ENCODE measurements at places on chromosomes 2 and 18.

DNA sequence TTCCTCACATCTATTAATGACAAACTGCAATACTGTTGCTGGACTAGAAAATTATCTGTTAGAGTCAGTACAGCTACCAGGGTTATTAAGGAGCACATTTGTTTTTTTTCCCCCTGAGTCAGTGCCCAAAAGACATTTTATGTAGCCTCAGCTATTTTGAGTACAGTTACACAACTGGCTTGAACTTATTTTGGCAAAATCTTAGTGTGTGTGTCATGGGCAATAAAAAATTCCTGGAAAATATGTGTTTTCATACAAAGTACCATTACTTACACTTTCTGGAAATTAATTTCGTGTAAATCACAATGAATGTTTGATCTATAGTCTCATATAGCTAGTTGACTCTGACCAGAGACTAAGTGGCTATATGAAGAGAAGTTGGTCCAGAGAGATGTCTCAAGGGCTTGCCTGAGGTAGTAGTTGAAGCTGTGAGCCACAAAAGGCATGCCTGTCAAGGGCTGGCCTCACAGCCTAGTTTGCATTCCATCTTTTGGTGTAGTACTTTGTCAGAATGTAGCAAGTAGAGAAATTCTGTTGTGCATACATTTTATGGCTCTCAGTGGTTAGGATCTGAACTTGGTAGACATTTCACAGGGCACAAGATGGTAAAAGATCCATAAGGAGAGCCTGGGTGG, 283.4 kb downstream of the MTX2 start:
- no peak for DNase-seq

DNA sequence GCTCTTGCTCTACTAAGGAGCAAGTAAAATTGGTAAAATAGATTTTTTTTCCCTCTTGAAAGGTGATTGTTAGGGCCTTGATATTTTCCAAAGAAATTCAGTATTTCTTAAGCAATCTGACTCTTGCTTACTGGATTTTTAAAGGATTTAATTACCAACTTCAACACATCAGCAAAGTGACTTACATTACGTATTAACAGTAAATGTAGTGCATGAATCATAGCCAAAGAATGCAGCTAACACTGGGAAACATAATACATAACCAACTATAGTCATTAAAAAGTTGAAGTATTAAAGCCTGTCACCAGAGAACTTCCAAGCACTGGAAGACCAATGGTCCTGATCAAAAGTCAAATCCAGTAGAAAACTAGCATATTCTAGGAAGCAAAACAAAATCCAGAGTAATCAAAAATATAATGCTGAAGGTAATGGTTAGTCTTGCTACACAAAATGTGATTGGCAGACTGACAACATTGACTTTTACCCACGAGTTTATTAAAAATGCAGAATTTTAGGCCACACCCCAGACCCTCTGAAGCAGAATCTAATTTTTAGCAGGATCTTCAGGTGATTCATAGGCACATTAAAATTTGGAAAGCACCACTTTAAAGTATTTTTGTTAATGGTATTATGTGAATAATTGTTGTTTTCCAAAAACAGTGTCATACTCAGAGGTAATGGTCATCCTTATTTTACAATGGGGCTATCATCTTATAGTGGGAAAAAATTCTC, 31.8 kb upstream of the CAVIN2 start:
- no peak for DNase-seq

- no peak for DNase-seq
Measured at GRCh38 chr18:12325726-12326245, 17.7 kb downstream of the TUBB6 start.

GRCh38 chr18:24734058-24734457, 273.6 kb downstream of the HRH4 start:
- no peak for DNase-seq

DNA sequence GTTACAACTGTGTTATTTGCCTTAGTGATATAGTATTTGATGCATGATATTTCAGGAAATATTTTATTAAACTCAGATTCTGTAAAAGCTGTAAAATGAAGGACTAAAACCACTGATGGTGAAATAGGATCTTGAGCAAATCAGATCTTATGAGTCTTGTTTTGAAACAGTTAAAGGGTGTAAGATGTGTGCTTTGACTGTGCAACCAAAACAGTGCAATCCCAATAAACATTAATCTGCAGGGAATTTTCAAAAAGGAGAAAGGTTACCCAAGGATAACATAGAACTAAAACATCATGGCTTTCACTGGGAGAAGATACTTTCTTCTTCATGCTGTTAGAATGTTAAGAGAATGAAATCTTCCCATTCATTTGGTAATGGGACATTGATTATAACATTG, 378.7 kb downstream of the PARD3B start:
- DNase-seq: no peak

GRCh38 chr2:236915186-236915585, 170.5 kb upstream of the COPS8 start:
- no peak for DNase-seq

DNA sequence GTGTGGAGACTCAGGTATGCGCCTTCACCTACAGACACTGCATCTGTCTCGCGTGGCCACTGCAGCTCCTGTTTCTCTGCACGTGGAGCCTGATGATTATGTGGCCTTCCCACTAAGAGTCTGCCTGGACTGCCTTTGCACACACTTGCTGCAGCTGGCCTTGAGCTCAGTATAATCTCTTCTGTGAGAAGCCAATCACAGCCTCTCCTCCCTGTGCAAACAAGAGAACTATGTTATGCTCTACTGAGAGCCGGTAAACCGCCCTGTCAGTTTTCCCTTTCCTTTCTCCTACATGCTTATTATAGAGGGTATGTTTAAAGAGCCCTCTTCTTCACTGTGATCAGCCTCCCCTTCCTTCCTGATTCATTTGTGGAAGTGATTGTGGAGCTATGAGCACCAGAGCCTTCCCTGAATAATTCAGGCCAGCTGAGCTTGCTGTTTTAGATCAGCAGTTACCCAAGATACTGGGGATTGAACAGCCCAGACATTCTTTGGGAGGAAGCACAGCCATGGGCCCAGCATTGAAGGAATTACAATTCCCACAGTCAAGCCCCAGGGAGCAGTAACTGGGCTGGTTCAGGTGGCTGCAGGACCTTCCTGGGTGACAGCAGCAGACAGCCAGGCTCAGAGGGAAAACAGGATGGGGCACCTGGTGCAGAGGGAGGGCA, 3.7 kb upstream of the TGFA start:
- DNase-seq: no peak

- no peak for DNase-seq
Measured at GRCh38 chr2:48938231-48938630, 182.7 kb upstream of the LHCGR start.

All from activated T-cell treated with anti-CD3 and anti-CD28 coated beads, Interleukin-2, amount 50 U/mL, for 72 hours (primary cell).